Activated CD4-positive, alpha-beta T cell treated with anti-CD3 and anti-CD28 coated beads for 24 hours (primary cell): ENCODE measurements at places on chromosomes 3 and 15.

- DNase-seq: peak; percentile 13
These were observed 67.1 kb downstream of the MB21D2 start for GRCh38 chr3:192850451-192850981.

DNA sequence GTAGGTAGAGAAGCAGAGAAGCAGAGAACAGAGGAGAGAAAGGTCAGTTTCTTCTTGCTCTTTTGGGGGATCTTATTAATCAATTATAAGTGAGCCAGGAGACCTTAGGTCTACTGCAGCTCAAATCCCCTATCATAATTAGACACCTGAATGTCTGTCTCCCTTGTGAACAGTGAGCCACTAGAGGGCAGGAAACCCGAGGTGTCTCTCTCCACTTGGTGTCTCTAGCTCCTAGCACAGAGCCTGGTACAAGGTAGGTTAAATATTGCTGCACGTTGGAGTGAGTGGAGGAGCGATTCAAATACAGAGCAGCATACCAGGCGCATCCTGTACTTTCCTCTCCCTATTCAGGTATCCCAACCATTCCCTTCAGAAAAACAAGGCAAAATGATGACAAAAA lies 2.0 kb upstream of the ST8SIA2 start:
- DNase-seq: no peak

- peak; percentile 69 for DNase-seq
These were observed 1.3 kb downstream of the ARL6IP5 start for GRCh38 chr3:69085833-69086722.

GRCh38 chr3:81214631-81215030 lies 546.8 kb downstream of the GBE1 start:
- DNase-seq: no peak

- DNase-seq: no peak
These were observed 292.9 kb upstream of the ROBO1 start for GRCh38 chr3:80060664-80061063.
